ENCODE measurements at places on chromosomes 1 and 21.

DNA sequence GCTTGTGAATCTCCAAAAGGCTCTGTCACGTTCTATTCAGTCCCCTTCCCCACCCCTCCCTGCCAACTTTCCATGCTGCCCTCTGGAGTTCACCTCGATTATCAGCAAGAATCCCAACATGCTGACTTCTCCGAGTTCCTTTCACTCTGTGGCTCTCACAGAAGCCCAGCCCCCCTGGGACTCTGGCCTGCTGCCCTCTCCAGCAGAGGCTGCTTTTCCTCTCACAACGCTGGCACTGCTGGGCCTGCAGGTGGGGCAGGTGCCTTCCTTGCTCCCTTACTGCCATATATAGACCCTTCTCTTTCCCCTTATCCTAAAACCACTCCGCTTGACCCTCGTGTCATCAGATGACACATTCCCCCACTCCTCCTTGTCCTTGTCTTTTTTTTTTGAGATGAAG, 10.2 kb upstream of the RNF186 start:
- DNase-seq = no peak

DNA sequence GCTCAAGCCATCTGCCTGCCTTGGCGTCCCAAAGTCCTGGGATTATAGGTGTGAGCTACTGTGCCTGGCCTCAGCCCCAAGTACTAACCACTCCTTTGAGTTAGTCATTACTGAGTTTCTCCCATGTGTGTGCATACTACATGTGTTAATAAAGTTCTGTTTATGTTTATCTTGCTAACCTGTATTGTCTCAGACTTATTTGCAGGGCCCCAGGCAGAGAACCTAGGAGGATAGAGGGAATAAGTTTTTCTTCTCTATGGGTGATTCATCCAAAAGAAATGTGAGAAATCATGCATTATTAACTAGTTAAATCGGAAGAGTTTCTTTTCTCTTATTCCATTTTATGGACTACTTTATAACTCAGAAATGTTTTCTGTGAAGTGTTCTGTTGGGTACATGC, 203.9 kb upstream of the CACYBP start:
- no peak for DNase-seq

GRCh38 chr1:201409440-201409839, 10.3 kb upstream of the LAD1 start:
- DNase-seq = no peak

GRCh38 chr1:33169290-33170055, 12.4 kb downstream of the TRIM62 start:
- peak; percentile 79 for DNase-seq

- no peak for DNase-seq
These were observed 282.8 kb downstream of the ZNF648 start for GRCh38 chr1:181778640-181779260.

- no peak for DNase-seq
These were observed 31.9 kb upstream of the FCGR2A start for GRCh38 chr1:161473348-161473747.

GRCh38 chr1:53346814-53347176, 18.9 kb upstream of the LRP8 start:
- DNase-seq = no peak

DNA sequence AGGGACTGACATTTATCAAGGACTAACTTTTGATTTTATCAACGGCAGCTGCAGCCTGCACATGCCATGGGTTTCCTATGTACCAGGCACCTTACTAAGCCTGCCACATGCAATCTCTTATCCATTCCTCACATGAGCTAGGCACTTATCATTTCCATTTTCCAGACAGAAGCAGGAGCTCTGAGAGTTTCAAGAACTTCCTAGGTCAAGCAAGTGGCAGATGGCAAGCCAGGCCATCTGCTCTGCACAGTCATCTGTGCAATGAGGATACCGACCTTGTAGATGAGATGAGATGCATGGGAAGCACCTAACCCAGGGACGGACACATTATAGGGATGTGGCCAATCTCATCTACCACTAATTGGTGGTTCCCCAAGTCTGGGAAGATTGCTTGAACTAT, 339.4 kb upstream of the USP24 start:
- DNase-seq = no peak

GRCh38 chr21:41631564-41632461, 123.9 kb upstream of the TMPRSS2 start:
- no peak for DNase-seq

- DNase-seq = no peak
These were observed 101.9 kb upstream of the USP24 start for GRCh38 chr1:55316947-55317662.

DNA sequence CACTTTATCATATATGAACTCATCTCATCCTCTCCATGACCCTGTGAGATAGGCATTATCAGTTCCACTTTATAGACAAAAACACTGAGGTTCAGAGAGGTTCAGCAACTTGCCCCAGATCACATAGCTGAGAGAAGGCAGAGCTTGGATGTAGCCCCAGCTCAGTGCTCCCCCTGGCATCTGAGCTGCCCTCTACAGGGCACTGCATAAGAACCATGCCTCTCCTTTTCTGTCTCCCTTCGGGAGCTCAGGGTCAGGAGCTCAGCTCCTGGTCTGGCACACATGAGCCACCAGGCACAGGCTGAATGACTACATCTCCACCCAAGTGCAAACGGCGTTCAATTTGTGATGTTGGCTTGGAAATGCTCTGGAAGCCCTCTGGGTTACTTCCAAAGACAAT, 16.9 kb downstream of the RAB7B start:
- no peak for DNase-seq

- no peak for DNase-seq
These were observed 24.8 kb upstream of the ACBD6 start for GRCh38 chr1:180527101-180527669.

GRCh38 chr1:200359610-200360163, 50.1 kb downstream of the ZNF281 start:
- no peak for DNase-seq

DNA sequence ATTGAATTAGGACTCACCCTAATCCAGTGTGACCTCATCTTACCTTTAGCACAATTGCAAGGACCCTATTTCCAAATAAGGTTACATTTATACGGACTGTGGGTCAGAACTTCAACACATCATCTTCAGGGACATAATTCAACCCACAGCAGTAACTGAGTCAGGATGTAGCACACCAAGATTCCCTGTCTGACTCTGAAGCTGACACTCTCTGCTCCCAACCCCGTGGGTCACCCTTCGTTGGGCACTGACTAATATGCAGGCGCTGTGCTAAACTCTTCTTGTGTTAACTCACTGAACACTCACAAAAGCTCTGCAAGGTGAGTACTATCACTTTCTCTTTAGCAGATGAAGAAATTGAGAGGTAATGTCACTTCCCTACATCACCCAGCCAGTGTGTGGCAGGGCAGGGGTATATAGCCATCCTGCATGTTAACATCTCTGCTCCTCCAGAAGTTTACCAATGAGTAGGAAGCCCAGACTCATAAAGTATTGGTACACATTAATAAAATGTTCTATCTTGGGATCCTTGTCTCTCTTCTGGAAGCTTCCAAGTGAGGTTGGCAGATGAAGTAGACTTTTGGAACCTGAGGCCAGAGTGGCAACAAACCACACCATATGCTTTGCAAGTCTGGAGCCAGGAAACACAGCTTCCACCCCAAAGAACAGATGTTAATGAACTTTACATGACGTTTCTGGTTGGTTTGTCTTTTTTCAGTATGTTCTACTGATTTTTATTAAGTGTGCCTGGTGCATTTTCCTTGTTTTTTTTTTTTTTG, 139.2 kb upstream of the KLHDC7A start:
- no peak for DNase-seq

GRCh38 chr1:231750296-231750695, 123.7 kb downstream of the DISC1 start:
- no peak for DNase-seq

DNA sequence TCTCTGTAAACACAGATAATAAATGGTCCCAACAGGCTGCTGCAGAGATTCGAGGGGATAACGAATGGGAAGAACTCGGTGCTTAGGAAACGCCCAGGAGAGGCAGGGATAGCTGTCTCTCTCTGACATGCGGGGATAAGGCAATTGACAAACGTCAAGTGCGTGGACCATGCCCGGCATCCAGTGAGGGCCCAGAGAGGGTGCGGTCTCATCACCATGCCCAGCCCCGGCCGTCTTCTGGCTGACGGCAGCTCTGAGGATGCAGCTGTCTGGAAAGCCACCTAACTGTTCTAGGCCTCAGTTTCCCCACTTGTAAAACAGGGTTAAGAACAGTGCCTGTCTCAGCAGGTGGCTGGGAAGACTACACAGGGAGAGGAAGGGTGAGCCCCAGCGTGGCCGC, 48.1 kb downstream of the ACOT7 start:
- DNase-seq = no peak

DNA sequence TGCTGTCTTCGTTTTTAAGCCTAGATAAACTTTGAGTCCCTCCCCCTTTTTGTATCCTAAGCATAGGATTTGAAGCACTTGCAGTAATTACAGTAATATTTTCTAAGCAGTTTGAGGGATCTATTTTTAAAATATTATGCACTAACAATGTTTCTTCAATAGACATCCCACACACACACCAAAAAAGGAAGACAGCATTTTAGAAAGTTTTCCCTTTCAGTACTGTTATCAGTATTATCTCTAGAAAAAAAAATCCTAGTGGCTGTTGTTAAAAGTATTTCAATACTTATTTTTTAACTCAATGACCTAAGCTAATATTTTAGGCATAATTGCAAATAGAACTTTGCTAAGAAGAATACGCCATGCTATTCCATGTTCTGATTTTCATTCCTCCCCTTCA, 15.1 kb downstream of the MCOLN3 start:
- DNase-seq = no peak

GRCh38 chr1:154547105-154547732, 11.2 kb downstream of the UBE2Q1 start:
- DNase-seq = no peak

GRCh38 chr1:40313958-40314720, 2.9 kb downstream of the COL9A2 start:
- no peak for DNase-seq

- no peak for DNase-seq
These were observed 31.5 kb upstream of the TNR start for GRCh38 chr1:175774921-175775320.

GRCh38 chr1:200369706-200370105, 40.1 kb downstream of the ZNF281 start:
- no peak for DNase-seq

- DNase-seq = peak; percentile 46
These were observed 26.1 kb downstream of the IRF2BP2 start for GRCh38 chr1:234583755-234584419.

DNA sequence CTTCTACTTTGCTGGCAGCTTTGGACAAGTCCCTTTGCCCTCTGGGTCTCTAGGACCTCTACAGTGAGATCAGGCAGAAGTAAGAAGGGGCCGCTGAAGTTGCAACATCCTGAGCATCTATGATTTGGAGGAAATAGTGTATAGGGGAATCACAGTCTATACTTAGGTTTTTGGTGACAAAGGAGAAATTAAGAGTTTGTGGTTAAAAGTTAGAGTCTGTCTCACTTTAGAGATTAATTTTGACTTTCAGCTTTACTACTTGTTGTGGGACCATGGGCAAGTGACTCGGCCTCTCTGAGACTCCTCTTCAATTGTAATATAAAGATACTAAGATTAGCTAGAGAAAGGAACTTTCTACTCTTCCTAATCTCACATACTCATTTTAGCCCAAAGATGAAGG, 33.1 kb upstream of the LMX1A start:
- no peak for DNase-seq

- DNase-seq = no peak
These were observed 74.9 kb upstream of the ANGPTL1 start for GRCh38 chr1:178945763-178946266.

GRCh38 chr21:45126204-45126626, 51.8 kb downstream of the ADARB1 start:
- DNase-seq = no peak

- no peak for DNase-seq
These were observed 3.8 kb downstream of the RGS13 start for GRCh38 chr1:192639607-192640368.

DNA sequence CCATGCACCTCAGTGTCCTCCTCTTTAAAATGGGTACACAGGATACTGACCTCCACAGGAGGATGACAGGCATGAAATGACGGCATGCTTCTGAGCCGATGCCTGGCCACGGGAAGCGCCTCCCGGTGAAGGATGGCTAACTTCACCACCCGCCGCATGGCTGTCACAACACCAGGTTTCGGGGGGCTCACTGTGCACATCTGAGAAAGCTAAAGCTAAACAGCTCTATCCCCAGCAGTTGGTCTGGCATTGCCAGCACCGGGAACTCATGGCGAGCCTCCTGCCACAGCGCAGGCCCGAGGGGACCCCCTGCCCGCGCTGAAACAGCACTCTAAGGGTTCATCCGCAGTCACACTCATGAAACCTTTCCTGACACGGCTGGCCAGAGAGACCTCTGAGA, 16.0 kb downstream of the NPHP4 start:
- no peak for DNase-seq

DNA sequence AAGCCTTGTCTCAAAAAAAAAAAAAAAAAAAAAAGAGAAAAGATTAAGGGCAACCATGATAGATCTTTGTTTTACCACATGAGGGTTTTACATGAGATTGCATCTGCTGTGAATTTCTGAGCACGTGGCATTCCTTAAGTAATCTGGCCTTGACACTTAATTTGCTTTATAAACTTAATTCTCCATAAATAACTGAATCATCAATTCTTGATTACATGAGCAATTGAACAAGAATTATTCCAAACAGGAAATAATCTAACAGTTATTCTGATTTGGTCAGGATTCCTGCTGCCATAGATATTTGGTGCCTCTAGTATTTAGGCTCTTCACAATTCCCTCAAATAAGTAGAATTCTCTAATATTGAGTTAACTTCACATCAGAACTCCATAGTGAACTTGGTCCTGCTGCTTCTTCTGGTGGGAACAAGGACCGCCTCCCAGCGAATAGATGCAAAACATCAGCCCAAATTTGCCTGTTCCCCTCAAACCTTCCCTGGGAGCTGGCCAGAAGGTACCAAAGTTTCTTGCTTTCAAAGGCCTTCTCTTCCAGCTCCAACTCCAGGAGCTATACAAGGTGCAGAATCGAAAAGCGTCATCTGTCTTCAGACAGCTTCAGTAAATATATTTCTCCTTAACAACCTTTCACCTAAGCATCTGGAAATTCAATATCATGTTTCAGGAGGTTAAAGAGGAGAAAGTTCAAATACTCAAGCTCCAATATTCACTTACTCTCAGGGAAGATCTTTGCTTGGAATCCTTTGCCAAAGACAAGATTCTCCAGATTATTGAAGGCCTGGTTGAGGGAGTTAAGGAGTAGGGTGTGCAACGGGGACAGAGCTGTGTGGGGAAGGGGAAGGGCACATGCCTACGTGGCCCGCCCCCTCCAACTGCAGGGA, 1.0 kb downstream of the KRTCAP2 start:
- no peak for DNase-seq

- no peak for DNase-seq
These were observed 40.4 kb downstream of the LDLRAD2 start for GRCh38 chr1:21852282-21853130.

DNA sequence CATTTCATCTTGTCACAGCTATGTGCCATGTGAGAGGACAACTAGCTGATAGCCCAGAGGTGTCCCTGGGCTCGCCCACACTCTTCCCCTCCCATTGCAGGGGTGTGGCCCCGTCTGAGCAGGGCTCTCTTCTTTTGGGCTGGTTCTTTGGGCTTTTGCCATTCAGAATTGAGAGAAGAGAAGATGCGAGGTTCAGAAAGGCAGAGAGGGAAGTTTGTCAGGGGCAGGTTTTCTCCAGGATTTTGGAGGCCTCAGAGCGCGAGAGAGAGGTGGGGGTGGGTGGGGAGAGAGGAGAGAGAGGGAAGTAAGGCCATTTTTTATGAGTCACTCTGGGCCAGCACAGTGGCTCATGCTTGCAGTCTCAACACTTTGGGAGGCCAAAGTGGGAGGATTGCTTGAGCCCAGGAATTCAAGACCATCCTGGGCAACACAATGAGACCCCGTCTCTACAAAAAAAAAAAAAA, 5.2 kb downstream of the IFI6 start:
- no peak for DNase-seq

Data from Ammon's horn (tissue), 1 donor.